Muscle of arm (tissue), 14 donors: ENCODE measurements at places on chromosomes 5 and 9. TPM values are rescaled to one million over a fixed set of nuclear protein-coding genes. Genes with fewer than 3 reads are reported as not detected.

ARAP3 gene
- polyA plus RNA-seq = 13.4 TPM

POLE3 gene
- polyA plus RNA-seq = not detected

CCL19 gene
- not detected for polyA plus RNA-seq

TAF11L5 gene
- polyA plus RNA-seq = not detected

SLC31A2 gene
- polyA plus RNA-seq = not detected

EPB41L4A gene
- 10.6 TPM for polyA plus RNA-seq

MUSK gene
- polyA plus RNA-seq = not detected

LECT2 gene
- polyA plus RNA-seq = not detected

GCNT4 gene
- polyA plus RNA-seq = 1.3 TPM

TMEM171 gene
- polyA plus RNA-seq = not detected

PCDHA5 gene
- polyA plus RNA-seq = 0.12 TPM

OLFML2A gene
- polyA plus RNA-seq = 117 TPM

GRIA1 gene
- polyA plus RNA-seq = 0.65 TPM

DRD1 gene
- polyA plus RNA-seq = not detected

SLC36A2 gene
- not detected for polyA plus RNA-seq

PCAT7 gene
- polyA plus RNA-seq = 3.4 TPM

CDO1 gene
- polyA plus RNA-seq = 24.7 TPM

IFNK gene
- not detected for polyA plus RNA-seq

TMEM215 gene
- polyA plus RNA-seq = 0.94 TPM

NAIP gene
- polyA plus RNA-seq = 19.2 TPM
